ENCODE measurements at places on chromosomes 7 and 10.

DNA sequence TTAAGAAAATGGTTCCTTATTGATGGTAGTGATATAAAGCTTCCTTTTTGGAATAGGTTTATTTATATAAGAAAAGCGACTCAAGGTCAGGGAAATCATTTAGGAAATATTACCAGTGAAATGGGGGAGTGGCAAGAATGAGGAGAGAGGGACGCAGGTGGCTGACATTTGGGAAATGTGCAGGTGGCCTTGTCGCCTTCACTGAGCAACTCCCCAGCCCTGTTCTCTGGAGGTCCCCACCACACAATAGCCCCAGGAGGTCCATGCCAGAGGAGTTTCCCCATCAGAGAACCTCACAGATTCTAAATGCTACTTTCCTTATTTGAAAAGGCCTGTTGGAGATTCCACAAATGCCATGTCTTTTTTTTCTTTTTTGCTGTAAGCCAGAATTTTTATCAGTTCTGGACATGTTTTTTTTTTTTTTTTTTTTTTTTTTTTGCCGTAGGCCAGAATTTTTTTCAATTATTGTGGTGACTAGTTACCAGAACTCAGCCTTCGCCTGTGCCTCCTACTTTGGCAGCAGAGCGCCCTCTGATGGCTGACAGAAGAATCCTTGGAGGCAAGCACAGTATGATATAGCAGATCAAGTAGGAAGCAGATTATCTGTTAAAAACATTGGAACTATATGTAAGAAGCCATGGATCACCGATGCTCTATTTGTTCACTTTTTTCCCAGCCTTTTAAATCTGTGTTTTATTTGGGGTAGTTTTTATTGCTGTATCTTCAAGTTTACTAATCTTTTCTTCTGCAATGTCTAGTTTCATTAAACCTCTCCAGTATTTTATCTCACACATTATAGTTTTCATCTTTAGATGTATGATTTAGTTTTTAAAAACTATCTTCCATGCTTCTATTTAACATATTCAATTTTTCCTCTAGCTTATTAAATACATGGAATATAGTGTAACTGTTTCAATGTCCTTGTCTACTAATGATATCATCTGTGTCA lies 18.6 kb downstream of the OPALIN start:
- peak; percentile 61 for DNase-seq

DNA sequence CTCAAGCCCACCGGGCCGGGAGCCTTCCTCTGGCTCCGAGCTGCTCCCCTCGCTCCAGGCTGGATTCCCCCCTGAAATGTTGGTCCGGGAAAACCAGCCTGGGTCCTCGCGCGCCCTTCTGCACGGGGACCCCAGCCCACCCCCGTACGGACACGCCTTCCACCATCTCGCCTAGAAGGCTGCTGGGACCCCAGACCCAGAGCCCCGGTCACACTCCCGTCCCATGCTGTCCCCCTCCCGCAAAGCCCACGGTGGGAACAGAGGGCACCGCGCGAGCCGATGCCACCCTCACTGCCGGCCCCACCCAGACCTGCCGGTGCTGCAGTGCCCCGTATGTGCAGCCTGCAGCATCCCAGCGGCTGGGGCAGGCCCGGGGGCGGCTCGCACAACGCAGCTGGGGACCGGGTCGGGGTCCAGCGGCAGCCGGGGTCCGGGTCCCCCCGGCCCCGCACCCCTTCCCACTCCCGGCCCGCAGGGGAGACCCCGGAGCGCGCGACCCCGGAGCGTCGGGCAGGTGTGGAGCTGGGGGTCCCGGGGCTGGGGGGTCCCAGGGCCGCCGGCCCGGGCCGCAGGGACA lies 871 bp downstream of the SPOCK2 start:
- peak; percentile 66 for DNase-seq

DNA sequence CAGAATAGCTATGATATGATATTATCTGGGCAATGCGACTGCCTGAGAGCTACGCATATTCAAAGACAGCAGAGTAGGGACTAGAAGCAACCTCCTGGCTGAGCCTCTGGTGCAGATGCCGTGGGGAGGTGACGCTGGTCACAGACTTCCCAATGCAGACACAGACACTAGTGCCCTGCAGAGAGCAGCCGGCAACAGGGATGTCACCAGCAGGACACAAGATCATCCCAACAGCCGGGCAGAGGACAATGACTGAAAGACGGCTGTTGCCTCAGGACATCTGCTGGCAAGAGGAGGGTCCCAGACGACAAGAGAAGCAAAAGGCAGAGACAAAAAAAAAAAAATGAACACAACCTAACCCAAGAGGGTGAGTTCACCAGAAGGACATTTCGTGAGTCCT lies 104.6 kb downstream of the CALN1 start:
- DNase-seq: no peak

DNA sequence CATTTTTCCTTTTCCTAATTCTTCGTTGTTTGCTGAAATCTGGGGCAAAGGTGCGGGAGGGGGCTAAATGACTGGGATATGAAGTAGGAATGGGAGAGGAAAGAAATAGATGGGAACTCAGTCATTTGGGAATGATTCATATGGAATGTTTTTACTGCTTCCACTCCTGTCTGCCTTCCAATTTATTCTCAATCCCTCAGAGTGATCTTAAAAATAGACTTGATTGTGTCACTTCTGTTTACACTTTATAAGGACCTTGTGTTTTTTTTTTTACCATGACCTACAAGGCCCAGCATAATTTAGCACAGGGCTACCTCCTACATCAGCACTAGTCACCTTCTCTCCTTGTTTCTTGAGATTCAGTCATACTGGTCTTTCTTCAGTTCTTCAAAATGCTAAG lies 97.9 kb downstream of the PTEN start:
- DNase-seq: no peak

- no peak for DNase-seq
Observed at GRCh38 chr10:1364151-1364910, 308.1 kb downstream of the WDR37 start.

- DNase-seq: no peak
Observed at GRCh38 chr7:157977717-157978496, 609.7 kb downstream of the PTPRN2 start.

DNA sequence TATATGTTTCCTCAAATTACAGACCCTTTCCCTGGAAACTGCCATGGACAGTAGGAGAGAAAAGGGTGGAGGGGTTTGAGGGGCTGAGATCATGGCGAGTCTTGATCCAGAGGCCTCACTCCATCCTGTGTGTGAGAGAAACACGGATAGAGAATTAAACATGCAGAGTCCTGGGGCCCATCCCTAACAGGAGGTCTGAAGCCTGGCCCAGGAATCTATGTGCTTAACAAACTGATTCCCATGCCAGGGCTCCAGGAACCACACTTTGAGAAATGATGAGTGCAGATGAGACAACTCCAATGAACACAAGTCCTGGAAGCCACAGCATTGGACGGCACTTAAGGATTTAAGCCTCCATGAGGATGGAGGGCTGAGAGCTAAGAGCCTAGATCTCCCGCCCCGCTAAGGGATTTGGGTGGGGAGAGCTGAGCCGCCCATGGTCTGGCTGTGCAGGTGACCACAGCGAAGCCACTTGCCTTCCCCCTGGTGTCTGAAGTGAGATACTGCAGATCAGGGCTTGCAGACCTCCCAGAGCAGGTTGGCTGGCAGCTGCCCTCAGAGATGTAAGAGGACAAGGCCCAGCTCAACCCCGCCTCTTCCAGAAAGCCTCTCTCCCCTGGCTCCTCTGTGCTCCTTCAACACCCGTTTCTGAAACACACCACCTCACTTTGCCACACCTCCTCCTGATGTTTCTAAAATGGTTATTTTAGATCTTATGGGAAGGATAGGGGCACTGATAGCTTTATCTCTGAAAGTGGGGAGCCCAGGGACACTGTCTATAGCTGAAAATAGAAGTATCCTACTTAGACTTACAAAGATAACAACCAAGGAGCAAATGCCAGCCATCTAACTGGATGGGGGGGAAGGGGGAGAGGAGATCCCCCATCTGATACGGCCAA lies 24.8 kb upstream of the EIF5AL1 start:
- peak; percentile 76 for DNase-seq

- peak; percentile 46 for DNase-seq
Observed at GRCh38 chr10:96645191-96645721, 58.4 kb upstream of the TM9SF3 start.

DNA sequence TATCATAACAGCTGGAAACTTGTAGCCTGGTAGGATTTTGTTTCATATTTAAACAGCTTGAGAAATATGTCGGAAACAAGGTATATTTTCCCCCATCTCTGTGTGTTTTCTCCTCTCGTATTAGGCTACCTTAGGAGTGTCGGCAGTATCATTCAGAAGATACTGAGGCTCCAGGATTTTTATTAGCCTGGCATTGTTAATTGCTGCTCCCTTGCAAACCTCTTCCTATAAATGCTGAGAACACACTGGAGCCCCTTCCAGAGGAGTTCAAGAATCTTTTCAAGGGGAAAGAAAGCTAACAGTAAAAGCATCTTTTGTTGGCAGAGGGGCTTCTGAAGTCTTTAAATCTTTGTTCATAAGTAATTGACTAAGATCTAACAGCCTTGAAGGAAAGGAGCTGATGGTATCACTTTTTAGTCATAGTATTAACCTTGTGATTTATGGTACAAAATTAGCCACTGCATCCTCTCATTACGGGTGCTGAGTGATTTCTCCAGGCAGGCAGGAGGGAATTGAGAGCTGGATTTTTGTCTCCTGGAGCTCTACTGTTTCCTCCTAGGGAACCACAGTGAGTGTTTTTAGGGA lies 998.7 kb downstream of the LRMDA start:
- no peak for DNase-seq

- no peak for DNase-seq
Observed at GRCh38 chr10:98538472-98538871, 91.7 kb upstream of the HPS1 start.

DNA sequence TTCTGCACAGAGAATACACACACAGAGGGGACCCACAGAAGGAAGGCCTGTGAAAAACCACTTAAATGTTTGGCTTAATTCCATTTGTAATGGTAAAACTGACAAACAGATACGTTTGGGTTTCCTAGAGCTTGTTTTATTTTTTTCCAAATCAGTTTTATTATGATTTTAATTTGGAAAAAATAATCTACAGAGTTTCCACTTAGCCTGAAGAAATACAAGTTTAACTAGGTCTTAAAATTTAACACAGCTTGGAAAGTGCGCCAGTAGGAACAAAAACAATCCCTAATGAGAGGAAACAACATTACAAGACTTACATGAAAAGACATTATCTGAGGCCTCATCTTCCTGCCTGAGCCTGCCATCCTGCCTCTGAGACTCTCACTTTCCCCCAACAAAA lies 58.5 kb upstream of the CARD11 start:
- DNase-seq: no peak

DNA sequence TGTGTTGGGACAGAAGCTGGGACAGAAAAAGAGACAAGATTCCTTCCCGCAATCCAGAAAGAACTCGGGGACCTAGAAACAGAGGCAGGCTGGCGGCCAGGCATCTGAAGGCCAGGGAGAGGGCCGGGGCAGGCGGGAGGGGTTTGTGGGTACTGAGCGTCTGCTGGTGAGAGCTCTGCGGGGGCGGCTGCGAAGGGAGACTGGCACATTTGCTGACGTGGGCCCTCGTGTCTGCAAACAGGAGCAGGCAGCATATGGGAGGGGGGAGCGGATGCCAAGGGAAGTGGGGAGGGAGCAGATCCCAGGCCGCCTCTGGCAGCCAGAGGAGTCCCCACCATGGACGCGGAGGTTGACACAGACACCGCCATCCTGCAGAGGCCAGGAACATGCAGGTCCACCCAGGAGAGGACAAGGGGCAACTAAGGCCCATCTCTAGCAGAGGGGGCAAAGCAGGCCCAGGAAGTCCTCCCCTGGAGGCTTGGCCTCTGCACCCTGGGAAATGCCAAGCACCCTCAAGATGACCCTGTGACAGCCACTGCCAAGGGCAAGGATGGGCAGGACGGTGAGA lies 32.2 kb downstream of the KCNH2 start:
- DNase-seq: no peak

GRCh38 chr10:30447125-30447799 lies 13.3 kb downstream of the MAP3K8 start:
- no peak for DNase-seq

- DNase-seq: no peak
Observed at GRCh38 chr7:151327659-151328058, 14.0 kb upstream of the NUB1 start.

- DNase-seq: no peak
Observed at GRCh38 chr10:121845044-121845784, 82.6 kb downstream of the ATE1 start.

DNA sequence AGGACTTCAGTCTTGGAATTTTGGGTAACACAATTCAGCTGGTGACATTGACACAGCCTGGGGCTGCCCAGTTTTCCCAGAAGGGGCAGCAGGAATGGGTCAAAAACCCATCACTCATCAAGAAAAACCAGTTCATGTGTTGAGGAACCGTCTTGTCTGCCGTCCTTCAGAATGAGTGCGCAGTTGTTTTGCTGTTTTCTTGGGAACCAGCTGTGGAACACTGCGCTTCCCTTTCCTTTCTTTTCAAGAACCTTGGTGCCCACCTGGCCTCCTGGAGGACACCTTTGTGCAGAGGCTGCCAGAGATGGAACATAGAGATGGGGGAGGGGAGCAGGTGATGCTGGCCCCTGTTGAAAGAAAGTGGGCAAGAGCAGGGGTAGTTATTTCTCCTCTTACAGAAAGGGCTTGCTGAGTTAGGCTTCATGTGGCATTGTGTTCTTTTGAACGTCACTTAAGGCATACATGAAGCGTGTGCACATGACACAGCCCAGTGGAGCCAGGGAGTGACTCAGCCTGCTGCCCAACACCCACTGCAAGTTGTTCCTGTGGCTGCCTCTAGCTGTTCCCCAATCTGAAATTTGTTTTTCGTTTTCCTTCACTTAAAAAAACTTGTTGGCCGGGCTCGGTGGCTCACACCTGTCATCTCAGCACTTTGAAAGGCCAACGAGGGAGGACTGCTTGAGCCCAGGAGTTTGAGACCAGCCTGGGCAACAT lies 87.4 kb upstream of the TNS3 start:
- peak; percentile 82 for DNase-seq

DNA sequence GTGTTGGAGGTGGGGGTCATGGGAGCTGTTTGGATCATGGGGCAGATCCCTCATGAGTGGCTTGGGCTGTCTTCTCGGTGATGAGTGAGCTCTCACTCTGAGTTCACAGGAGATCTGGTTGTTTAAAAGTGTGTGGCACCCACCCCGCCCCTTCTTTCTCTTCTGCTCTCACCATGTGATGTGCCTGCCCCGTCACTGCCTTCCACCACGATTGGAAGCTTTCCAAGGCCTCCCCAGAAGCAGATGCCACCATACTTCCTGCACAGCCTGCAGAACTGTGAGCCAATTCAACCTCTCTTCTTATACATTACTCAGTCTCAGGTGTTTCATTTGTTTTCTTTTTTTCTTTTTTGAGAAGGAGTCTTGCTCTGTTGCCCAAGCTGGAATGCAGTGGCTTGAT lies 170.0 kb downstream of the PTPN20 start:
- DNase-seq: no peak

GRCh38 chr10:71088054-71088453 lies 124.3 kb upstream of the UNC5B start:
- DNase-seq: no peak
